Activated CD8-positive, alpha-beta T cell treated with anti-CD3 and anti-CD28 coated beads for 36 hours (primary cell): ENCODE measurements at places on chromosomes 7 and 10.

DNA sequence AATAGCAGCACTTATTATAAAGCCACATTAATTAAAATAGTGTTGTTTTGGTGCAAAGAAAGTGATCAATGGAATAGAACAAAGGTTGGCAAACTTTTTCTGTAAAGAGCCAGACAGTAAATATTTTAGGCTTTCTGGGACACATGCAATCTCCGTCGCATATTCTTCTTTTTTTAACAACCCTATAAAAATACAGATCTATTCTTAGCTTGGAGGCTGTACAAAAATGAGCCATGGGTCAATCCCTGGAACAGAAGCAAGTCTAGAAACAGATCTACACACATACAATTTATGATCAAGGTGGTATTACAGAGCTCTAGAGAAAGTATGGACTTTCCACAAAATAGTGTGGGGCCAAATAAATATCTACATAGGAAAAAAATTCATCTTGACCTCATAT lies 71.8 kb downstream of the ARHGAP21 start:
- no peak for DNase-seq
- no peaks in the 10 kb centered on the region for H3K27me3 ChIP-seq
- no peak overlapping the region for H3K4me3 ChIP-seq
- peaks cover 10% of the 10 kb centered on the region for H3K4me1 ChIP-seq
- H3K27ac ChIP-seq: no peak overlapping the region
- peaks cover 3% of the 10 kb centered on the region for H3K36me3 ChIP-seq

DNA sequence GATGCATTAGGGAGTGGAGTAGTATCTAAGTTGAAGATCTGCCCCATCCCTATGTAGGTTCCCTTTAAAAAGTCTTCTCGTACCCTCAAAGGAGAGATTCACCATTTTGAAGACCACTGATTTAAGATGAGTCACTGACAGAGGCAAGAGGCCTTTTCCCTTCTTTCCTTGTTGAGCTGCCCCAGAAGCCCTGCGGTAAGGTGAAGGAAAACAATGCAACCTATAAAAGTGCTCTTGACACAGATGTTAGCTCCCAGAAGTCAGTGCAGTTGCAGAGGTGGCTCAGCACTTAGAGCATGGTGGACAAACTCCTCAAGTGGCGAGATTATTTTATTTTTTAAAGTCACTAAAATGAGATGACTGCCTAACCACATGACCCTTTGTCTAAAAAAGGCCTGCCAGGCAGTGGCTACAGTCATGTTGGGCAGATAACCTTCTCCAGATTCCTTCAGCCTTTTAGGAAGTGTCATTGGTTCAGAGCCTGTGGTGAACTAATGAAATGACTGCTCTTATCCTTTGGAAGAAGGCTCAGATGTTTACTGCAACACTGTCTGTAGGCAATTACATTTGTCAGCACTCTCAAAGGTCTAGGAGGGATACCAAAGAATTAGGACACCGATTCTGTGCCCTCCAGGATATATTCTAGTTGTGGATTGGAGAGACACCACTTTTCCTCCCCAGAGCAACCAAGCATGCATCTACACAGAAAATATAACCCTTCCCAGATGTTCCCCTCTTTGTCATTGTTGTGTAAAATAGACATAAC lies 88.7 kb downstream of the ARID5B start:
- H3K4me3 ChIP-seq: no peak overlapping the region
- H3K27me3 ChIP-seq: no peaks in the 10 kb centered on the region
- H3K4me1 ChIP-seq: peaks cover 83% of the 10 kb centered on the region

DNA sequence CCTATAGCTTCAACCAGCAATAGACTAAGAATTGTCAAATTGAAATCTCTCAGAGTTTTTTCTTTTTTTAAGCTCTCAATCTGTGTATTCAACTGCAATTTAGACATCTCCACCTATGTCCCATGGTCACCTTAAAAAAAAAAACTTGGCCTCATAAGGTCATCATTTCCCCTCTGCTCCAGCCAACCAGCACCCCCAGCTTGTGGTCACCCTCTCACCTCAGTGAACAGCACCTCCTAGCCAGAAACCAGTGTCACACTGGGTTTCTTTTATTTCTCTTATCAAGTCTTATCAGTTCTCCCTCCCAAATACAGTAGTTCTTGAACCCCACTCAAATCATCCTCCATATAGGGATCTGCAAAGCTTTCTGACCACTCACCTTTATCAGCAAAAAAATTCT lies 4.0 kb downstream of the ITGB1 start:
- no peaks in the 10 kb centered on the region for H3K27me3 ChIP-seq
- H3K4me3 ChIP-seq: peak overlapping the region; percentile 26
- peaks cover 68% of the 10 kb centered on the region for H3K4me1 ChIP-seq
- no peak for DNase-seq
- peaks cover 4% of the 10 kb centered on the region for H3K36me3 ChIP-seq

GRCh38 chr7:31758755-31759154 lies 71.7 kb downstream of the PPP1R17 start:
- no peak overlapping the region for H3K27ac ChIP-seq
- DNase-seq: no peak
- H3K27me3 ChIP-seq: no peaks in the 10 kb centered on the region
- no peaks in the 10 kb centered on the region for H3K4me1 ChIP-seq

DNA sequence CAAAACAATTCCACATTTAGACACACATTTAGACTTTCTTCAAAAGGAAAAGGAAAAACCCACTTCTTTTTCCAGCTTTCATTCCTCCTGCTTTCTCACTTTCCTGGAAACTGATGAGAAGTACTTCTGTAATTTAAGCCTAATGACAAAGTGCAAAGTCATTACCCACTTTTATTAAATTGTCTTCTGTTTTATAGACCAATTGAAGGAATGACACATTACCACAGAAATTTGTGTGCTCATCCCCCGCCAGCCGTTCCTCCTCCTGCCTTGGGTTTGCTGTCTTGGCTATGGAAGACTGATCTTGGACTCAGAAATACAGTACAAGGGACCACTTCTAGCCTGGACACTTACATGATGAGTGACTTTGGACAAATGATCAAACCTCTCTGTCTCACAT lies 717.8 kb downstream of the SORCS3 start:
- no peak overlapping the region for H3K27ac ChIP-seq
- H3K36me3 ChIP-seq: no peaks in the 10 kb centered on the region
- no peak for DNase-seq

DNA sequence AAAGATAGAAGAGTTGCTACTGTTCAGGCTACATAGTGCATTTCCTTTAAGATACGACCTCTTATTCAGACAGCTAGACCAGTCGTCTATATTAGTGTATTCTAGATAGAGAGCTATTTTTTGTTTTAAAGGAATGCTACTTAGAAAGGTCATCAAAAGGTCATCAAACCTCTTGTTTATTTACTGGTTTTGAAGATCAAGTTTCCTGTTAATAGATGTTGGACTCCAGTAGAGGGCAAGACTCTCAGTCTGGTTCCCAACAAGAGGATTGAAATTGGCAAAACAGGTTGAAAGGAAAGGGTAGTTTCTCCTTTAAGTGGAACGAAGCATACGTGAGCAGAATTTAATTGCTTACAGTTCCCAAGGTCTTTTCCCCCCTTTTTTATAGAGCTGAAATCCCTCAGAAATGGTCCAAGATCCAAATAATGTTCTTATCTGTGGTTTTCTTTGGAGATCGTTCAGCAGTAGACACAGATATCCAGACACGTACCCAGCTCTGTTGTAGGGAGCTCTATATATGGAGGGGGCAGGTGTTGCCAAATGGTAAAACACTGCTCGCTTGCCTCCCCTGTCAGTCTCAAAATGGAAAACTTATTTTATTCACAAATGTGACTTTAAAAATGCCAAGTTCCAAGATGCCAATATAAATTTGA lies 37.2 kb downstream of the BAMBI start:
- no peaks in the 10 kb centered on the region for H3K36me3 ChIP-seq
- H3K27ac ChIP-seq: no peak overlapping the region
- no peak for DNase-seq
- H3K4me1 ChIP-seq: no peaks in the 10 kb centered on the region
- peaks cover 5% of the 10 kb centered on the region for H3K27me3 ChIP-seq
- no peak overlapping the region for H3K4me3 ChIP-seq

GRCh38 chr7:115709664-115710063 lies 320.9 kb downstream of the TFEC start:
- H3K36me3 ChIP-seq: no peaks in the 10 kb centered on the region

DNA sequence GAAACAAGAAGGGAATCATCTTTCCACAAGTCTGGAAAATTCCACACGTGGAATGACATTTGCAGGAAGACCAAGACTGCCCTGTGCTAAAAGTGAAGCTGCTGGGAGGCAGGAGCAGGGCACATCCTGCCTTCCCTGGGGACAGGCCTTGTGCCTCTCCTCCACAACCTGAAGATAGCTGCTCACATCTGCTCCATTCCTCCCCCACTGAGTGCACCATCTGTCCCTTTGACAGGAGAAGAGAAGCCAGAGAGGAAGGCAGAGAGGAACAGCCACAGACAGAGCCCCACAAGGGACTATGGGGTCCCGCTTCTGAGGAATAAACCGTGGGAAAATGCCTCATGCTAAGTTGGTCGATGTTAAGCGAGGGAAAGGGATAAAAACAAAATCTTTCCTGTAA lies 15.9 kb upstream of the FAM171A1 start:
- no peak overlapping the region for H3K4me3 ChIP-seq
- no peaks in the 10 kb centered on the region for H3K4me1 ChIP-seq
- H3K27ac ChIP-seq: no peak overlapping the region
- no peak for DNase-seq

DNA sequence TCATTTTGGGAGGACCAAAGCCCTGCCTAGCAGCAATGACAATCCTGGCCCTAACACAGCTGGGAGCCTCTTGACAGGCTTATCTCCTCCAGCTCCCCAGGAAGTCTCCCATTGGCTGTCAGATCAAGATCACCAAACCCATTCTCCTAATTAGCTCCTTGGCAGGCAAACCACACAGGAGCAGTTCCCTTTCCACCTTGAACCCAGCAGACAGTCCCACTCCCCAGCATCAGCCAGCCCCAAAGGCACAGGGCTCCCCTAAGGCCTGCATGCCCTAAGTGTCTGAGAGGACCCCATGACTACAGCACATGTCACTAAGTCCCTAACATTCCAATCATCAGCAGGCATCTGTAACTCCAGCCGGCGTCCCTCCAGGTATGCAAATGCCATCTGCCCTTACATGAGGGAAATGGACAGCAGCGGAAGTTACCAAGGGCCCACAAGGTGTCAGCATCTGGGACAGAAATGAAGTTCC lies 348.5 kb downstream of the KCNMA1 start:
- H3K27ac ChIP-seq: no peak overlapping the region
- peaks cover 5% of the 10 kb centered on the region for H3K27me3 ChIP-seq
- no peak for DNase-seq
- no peak overlapping the region for H3K4me3 ChIP-seq
- H3K36me3 ChIP-seq: no peaks in the 10 kb centered on the region

DNA sequence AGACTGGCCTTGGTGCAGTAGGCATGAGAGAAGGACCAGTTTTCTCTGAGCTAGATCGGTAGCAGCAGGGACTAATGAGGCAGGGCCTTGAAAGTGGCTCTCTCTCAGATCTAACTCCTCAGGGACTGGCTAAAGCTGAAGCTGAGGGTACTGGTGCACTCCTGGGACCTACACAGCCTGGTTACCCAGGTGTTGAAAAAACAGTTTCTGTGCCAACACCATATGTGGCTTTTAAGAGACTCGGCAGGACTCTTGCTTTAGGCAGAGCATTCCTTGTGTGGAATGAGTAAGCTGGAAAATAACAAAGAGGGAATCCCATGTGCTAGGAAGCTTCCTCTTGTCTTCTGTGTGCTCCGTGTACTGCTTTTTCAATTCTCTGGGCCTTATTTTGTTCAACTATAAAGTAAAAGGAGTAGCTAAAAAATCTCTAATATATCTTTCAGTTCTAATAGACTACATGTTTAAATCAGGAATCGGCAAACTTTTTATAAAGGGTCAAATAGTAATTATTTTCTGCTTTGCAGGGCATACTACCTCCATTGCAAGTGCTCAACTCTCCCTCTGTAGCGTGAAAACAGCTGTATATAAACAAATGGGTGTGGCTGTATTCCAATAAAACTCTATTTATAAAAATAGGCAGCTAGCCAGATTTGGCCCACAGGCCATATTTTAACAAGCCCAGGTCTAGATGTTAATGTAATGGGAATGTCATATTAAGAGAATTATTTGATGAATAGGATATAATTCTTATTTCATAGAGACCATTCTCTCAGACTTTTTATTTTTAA lies 186.1 kb upstream of the KAT6B start:
- H3K36me3 ChIP-seq: peaks cover 18% of the 10 kb centered on the region
- H3K27me3 ChIP-seq: no peaks in the 10 kb centered on the region
- no peak overlapping the region for H3K27ac ChIP-seq
- H3K4me3 ChIP-seq: no peak overlapping the region
- DNase-seq: no peak

- H3K4me3 ChIP-seq: no peak overlapping the region
- H3K27ac ChIP-seq: no peak overlapping the region
- no peak for DNase-seq
- H3K36me3 ChIP-seq: peaks cover 33% of the 10 kb centered on the region
Measured at GRCh38 chr7:130982651-130983050, 248.6 kb upstream of the KLF14 start.

- DNase-seq: no peak
- H3K27ac ChIP-seq: no peak overlapping the region
Measured at GRCh38 chr7:116305485-116306408, 95.4 kb downstream of the TES start.
